Caki2 (cell line): ENCODE measurements at places on chromosomes 13 and 19. TPM values are rescaled to one million over a fixed set of nuclear protein-coding genes. Genes with fewer than 3 reads are reported as not detected.
A peak's percentile ranks its signal among the peaks of the same experiment; 100 is the strongest.

DNA sequence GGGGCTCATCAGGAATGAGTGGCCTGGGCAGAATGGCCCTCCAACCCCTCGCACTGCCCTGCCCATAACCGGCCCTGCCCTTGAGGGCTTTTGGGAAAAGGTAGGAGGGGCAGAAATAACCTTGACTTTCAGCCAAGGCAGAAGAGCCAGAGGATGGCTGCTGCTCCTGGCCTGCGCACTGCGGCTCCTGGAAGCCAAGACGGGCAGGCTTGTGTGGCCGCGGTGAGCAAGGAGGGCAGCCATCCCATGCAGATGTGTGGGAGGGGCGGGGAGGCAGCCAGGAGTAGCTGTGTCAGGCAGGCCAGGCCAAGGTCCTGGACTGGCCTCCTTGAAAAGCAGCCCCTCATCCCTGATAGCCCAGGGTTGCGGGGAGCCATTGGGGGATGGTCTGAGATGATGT is 57.6 kb upstream of the URI1 start:
- DNase-seq: no peak

DNA sequence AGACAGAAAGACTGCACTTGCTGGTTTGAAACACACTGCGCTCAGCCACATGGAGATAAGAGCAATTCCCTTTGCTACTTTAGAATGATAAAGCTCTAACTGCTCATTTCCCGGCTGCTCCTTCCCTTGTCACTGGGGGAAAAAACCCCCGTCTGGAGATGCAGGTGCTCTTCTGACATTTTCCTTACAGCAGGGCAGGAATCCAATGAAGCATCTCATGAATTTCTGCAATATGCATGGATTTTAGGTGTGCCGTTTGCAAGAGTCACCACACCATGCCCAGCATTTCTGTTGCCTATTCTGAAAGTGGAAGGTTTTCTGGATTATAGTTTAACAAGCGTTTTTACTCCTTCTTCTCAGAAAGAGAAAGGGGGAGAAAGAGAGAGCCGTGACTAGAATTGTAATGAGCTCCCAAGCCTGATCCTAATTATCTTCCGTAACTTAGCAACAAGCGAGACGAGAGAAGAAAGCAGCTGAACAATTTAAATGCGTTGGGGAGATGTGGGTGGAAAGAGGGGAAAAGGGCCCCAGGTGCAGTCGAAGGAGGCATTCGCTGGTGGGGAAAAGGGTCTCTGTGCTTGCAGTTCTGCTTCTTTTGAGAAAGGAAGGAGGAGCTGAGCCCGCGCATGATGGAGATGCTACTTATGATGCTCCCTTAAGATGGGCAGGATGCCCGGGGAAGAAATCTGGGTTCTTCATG is 76.6 kb upstream of the SPATA13 start:
- no peak for DNase-seq

DNA sequence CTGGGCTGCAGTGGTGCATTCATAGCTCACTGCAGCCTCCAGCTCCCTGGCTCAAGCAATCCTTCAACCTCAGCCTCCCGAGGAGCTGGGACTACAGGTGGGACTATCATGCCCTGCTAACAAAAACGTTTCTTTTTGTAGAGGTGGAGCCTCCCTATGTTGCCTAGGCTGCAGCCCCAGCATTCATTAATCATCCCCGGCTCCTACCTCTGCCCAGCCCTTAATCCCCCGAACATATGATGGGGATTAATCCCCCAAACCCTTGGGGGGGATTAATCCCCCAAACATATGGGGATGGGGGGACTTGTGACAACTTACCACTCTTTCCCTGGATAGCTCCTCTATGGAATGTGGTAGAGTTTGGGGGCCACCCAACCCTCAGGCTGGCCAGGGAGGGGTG is 45.9 kb downstream of the SUGP2 start:
- no peak for DNase-seq

GRCh38 chr19:37763488-37763887 is 15.9 kb downstream of the ZNF573 start:
- no peak for DNase-seq

- no peak for DNase-seq
These were observed 8.5 kb upstream of the SLC25A15 start for GRCh38 chr13:40780822-40781401.

Gene YJEFN3
- total RNA-seq: 0.61 and 2.5 TPM in 2 replicates

GRCh38 chr19:50486823-50487515 is 10.3 kb upstream of the GARIN5A start:
- DNase-seq: peak; percentile 46

Gene LIM2
- not detected in 2 replicates for total RNA-seq

GRCh38 chr19:38837656-38838121 is 6.1 kb upstream of the ECH1 start:
- peak; percentile 85 for DNase-seq

DNA sequence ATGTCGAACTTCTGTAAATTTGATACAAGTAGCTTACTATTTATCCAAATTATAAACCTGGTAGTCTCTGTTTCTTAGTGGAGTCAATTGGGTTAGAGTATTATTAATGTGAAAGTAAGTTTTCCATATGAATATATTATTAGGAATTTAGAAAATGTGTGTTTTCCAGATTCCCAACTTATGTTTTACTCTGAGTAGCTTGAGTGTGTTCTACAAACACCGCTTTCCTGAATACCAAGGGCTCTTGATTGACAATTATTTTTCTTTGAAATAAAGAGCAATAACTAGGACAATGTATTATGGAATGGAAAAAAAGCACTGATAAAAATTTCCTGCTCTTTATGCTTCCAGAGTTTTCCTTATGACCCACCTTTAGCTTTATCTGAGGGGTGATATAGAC is 233.6 kb downstream of the POSTN start:
- DNase-seq: no peak

Gene EFNB2
- 11.9 and 17.5 TPM in 2 replicates for total RNA-seq

Gene PSG11
- total RNA-seq: not detected in 2 replicates

- no peak for DNase-seq
These were observed 11.6 kb upstream of the DNMT1 start for GRCh38 chr19:10206226-10206885.

Gene TBC1D4
- 9.0 and 14.9 TPM in 2 replicates for total RNA-seq

GRCh38 chr19:49165865-49166301 is 8.3 kb downstream of the TRPM4 start:
- DNase-seq: no peak

Gene CAMSAP3
- total RNA-seq: 3.9 and 5.2 TPM in 2 replicates

- DNase-seq: peak; percentile 4
These were observed 508 bp upstream of the ZNF44 start for GRCh38 chr19:12295191-12295590.

Gene RFPL4AL1
- total RNA-seq: not detected in 2 replicates

DNA sequence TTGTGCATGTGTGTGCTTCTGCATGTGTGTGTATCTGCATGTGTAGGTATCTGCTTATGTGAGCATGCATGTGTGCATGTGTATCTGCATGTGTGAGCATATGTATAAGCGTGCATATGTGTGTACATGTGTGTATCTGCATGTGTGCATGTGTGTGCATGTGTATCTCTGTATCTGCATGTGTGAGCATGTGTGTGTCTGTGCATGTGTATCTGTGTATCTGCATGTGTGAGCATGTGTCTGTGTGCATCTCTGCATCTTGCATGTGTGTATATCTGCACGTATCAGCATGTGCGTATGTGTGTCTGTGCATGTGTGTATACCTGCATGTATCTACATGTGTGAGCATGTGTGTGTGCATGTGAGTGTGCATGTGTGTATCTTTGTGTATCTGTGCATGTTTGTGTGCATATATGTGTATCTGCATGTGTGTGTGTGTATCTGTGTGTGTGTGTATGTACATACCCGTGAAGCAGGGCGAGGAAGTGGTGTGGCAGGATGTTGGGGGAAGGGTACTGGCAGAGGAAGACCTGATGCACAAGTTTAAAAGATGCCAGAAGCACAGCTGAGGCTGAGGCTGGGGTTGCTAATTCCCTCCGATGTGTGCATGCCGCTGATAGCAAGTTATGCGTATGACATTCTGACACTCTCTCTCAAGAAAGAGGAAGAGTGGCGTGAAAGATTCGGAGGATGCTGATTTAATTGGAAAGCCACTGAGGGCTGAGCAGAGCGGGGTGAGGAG is 64.2 kb downstream of the TEX29 start:
- no peak for DNase-seq

Gene ZNF486
- total RNA-seq: 3.5 and 6.1 TPM in 2 replicates

DNA sequence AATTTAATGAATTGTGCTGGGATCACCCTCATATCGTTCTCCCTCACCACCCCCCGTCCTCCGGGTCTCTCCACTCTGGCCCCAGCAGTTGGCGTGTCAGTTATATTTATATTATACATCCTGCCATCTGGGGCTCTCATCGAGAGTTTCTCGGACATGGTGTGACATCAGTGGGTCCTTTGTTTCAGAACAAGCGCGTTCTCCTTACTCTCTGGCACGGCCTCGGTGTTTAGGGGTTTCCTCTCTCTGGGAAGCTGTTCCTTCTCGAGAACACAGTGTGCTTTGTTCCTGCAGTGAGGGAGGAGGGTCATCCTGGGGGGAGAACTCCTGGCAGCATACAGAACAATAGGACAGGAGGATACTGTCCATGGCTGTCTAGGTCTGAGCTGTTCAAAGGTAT is 9.8 kb upstream of the MCF2L start:
- no peak for DNase-seq

GRCh38 chr19:34118879-34119748 is 53.2 kb upstream of the LSM14A start:
- no peak for DNase-seq

DNA sequence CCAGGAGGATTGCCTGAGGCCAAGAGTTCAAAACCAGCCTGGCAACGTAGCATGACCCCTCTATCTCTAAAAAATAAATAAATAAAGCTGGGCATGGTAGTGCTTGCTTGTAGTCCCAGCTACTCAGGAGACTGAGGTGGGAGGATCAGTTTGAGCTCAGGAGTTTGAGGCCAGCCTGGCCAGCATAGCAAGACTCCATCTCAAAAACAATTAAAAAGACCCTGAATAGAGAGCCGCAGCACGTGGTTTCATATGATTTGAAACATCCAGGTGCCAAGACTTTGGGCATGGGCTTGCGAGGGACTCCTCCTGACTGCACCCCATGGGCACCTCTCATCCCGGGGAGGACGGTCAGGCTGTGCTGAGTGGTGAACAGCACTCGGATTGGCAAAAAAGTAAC is 63.9 kb downstream of the ZIC5 start:
- DNase-seq: no peak

DNA sequence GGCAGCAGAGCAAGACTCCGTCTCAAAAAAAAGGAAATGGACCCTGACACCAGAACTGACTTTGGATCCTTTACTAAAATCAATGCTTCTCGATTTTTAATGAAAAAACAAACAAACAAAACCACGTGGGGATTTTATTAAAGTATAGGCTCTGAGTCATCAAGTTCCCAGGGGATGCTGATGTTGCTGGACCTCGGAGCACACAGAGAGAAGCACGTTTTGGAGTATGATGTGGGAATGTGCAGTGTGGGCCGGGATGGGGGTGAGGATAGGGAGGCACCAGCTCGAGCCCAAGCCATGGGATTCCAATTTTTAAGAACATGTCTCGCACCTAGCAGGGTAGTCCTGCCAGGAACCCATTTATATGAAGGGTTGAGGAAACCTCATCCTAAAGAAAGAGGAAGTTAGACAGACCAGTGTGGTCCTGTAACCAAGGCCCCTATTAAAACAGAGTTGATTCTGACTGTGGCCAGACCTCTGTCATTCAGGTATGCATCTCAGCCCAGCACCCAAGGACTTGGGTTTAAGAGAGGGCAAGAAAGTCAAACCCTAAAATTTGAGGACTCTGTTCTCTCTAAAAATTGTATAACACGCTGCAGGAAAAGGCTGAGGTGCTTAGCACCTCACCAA is 6.4 kb downstream of the FLT1 start:
- DNase-seq: no peak

DNA sequence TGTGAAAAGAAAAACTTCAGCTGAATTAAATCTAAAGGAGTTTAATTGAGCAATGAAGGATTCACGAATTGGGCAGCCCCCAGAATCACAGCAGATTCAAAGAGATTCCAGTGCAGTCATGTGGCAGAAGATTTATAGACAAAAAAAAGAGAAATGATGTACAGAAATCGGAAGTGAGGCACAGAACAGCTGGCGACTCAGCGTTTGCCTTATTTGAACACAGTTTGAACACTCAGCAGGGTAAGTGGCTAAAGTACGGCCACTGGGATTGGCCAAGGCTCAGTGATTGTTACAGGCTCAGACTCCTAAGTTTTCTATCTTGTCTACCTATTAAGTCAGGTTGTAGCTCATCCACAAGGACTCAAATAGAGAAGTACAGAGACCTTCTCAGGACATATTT is 11.6 kb upstream of the CFAP97D2 start:
- no peak for DNase-seq

Gene C19orf67
- not detected in 2 replicates for total RNA-seq

- DNase-seq: no peak
These were observed 19.9 kb downstream of the DHRS12 start for GRCh38 chr13:51784097-51784496.
